Vagina (tissue), 2 donors: ENCODE measurements at places on chromosomes 3 and 15. TPM values are rescaled to one million over a fixed set of nuclear protein-coding genes. Genes with fewer than 3 reads are reported as not detected.

DNA sequence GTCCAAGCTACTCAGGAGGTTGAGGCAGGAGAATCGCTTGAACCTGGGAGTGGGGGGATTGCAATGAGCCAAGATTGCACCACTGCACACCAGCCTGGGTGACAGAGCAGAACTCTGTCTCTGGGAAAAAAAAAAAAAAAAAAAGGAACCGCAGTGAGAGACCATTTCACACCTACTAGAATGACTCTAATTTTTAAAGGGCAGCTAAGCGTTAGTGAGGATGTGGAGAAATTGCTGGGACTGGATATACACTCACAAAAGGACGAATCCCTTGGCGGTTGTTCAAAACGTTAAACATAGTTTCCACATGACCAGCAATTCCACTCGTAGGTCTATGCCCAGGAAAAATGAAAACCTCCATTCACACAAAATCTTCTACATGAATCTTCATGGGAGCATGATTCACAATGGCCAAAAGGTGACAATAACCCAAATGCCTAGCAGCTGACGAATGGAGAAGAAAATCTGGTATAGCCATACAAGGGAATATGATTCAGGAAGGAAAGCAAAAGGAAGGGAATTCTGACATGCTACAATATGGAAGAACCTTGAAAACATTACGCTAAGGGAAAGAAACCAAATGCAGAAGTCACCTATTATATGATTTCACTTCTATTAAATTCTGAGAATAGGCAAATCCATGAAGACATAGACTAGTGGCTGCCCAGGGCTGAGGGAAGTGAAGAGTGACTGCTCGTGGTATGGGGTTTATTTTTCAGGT is 127.0 kb downstream of the CHSY1 start:
- no peaks in the 10 kb centered on the region for H3K36me3 ChIP-seq
- H3K4me1 ChIP-seq, result peaks cover 40% of the 10 kb centered on the region
- H3K27me3 ChIP-seq, result no peaks in the 10 kb centered on the region
- no peak overlapping the region for H3K27ac ChIP-seq

DNA sequence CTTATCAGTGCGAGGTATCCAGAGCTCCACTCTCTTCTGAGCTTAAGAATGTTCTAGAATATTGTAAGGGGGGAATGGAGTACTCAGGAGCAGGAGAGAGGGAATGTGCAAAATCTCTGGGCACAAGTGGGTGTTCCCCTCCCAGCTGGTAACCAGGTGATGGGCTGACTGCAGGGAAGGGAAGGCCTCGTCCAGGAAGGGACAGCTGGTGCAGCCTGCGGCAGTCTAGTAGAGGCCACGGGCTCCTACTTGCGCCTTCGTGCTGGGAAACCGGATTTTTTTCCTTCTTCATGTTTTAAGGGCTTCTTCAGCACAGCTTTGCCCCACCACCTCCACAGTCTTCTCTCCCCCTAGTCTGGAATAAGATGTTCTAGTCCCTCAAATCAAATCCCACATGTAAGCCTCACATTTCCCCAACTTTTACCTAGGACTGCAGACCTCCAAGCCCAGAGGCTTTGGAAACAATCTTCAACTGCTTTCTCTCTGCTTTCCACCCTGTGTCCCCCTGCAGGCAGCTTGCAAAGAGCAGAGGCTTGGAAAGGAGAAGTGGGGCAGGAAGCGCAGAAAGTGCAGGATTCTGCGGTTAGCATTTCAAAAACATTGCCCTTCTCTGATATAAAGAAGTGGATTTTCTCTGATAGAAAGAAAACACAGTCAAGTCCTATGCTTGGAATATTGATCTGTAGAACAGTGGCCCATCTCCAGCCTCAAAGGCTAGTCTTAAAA is 11.9 kb upstream of the CGNL1 start:
- H3K4me1 ChIP-seq, result no peaks in the 10 kb centered on the region
- H3K27me3 ChIP-seq, result no peaks in the 10 kb centered on the region
- no peak overlapping the region for H3K4me3 ChIP-seq
- DNase-seq, result no peak
- no peak overlapping the region for H3K27ac ChIP-seq

DNA sequence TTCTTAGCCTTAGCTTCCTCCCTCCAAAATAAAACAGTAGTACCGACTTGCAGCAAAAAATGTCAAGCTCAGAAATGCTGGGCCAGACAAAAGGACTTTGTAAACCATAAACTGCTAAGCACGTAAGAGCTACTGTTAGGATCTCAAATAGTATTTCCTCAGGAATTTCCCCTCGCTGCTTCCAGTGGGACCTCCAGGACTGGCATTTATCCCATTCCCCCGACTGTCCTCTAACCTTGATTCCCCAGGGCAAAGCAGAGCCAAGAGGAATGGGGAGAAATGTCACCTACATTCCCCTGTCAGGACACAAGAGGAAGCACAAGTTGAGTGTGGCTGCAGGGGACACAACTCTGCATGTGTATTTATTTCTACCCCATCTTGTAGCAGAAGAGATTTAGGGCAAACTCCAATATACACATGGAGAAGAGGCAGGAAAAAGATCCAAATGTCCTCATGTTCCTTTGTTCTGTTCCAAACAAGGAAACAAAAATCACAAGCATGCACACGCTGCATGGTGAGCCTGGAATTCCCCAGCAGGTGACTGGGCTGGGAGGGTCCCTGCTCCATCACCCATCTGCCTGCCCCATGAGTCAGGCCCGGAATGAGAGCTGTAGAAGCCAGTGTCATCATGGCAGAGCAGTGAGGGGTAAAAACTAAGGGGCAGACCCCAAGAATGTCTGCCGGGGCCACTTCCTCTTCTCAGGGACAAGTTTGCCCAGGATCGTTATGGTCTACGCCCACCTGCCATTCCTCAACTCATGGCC is 4.2 kb downstream of the STOML1 start:
- H3K36me3 ChIP-seq, result no peaks in the 10 kb centered on the region
- no peaks in the 10 kb centered on the region for H3K27me3 ChIP-seq
- peaks cover 88% of the 10 kb centered on the region for H3K4me1 ChIP-seq
- DNase-seq, result no peak
- H3K4me3 ChIP-seq, result no peak overlapping the region

GRCh38 chr3:10774825-10775224 is 41.2 kb upstream of the SLC6A11 start:
- H3K36me3 ChIP-seq, result no peaks in the 10 kb centered on the region
- no peak overlapping the region for H3K27ac ChIP-seq
- H3K4me1 ChIP-seq, result no peaks in the 10 kb centered on the region
- H3K4me3 ChIP-seq, result no peak overlapping the region
- DNase-seq, result no peak
- no peaks in the 10 kb centered on the region for H3K27me3 ChIP-seq

- DNase-seq, result no peak
- H3K36me3 ChIP-seq, result no peaks in the 10 kb centered on the region
- H3K27me3 ChIP-seq, result no peaks in the 10 kb centered on the region
- no peak overlapping the region for H3K4me3 ChIP-seq
Measured at GRCh38 chr3:122063908-122064307, 8.7 kb downstream of the CD86 start.

DNA sequence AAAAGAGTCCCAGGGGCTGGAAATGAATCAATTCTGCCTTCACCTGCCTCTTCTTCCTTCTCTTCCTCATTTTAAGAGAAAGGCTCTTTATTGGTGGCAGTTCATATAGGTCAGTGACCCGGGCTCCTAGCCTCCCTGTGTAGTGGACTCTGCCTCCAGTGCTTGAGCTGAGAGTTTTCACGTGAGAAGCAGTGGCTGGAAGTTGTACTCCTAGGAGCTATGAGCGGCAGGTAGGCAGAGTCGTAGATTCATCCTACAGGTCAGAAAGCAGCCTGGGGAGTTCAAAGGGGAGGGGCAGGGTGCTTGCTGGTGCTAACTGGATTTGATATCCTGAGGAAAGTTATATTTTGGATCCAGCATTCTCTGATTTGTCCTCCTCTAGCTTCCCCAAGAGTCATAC is 101.1 kb downstream of the RPLP1 start:
- no peaks in the 10 kb centered on the region for H3K36me3 ChIP-seq
- no peak for DNase-seq
- peaks cover 14% of the 10 kb centered on the region for H3K4me1 ChIP-seq
- no peak overlapping the region for H3K27ac ChIP-seq
- no peaks in the 10 kb centered on the region for H3K27me3 ChIP-seq

The ECT2 gene
- 6.4 TPM for total RNA-seq

The SV2B gene
- 3.2 TPM for total RNA-seq

The GOLGA6L4 gene
- total RNA-seq, result 5.9 TPM

DNA sequence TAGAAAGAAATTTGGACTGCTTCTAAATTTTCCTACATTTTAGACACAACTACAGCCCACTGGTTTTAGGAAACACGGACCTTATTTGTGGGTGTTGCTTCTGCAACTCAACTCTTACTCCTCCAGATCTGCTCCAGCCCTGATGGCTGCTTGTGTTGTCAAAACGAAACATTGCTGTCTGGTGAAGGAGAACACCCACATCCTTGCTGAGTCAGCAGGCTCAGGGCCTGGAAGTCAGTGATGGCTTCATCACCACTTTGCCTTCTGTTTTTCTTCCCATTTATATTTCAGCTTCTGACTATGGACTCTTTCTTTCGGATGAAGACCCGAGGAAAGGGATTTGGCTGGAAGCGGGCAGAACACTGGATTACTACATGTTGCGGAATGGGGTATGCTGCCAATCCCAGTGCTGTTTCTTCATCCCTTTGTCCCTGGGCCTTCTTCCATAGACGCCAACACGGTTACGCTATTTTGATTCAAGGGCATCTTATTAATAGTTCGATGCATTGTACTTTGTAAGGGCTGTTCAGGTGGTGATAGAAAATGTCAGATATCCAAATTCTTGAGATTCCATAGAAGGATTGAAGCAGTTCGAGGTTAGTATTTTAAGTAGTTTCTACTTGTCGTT is 392.6 kb upstream of the TPM1 start:
- H3K4me3 ChIP-seq, result no peak overlapping the region
- DNase-seq, result no peak
- peaks cover 11% of the 10 kb centered on the region for H3K36me3 ChIP-seq

DNA sequence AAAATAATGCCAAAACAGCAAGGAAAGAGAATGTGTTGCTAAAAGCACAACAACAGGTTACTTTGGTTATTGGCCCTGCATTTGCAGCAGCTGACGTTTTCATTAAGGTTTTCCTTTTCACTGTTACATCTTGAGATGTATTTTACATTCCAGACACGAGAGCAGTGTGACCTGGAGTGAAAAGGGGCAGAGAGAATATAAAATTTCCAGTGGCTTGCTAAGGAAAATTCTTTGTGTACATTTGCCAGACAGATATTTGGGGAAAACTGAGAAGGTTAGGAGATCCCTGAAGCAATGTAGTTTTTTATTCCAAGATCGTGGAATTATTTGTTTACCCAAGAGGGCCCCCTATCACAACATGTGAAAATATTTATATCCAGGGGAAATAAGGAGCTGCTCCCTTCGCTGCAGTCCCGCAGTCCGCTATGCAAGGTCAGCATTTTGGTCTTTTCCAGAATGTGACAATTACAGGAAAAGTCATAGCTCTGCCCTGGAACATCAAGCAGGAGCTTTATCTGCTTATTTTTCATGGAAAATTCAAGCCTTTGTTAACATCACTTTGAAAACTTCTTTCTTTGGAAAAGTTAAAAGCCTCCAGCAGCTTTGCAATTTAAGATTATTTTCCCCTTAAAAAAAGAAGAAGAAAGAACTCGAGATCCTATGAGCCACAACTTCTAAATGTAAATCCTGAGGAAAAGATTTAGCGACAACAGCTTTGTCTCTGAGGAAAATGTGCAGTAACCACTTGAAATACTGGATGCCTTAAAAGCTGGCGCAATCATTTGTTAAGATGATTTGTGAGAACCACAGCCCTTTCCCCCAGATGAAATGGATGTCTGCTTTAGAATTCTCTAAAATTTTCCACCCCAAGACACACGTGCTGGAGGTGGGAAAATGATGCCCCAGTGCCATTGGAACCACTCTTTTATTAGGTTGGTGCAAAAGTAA is 256.4 kb upstream of the TPM1 start:
- no peak for DNase-seq
- H3K4me3 ChIP-seq, result no peak overlapping the region
- H3K36me3 ChIP-seq, result no peaks in the 10 kb centered on the region
- H3K27me3 ChIP-seq, result no peaks in the 10 kb centered on the region

DNA sequence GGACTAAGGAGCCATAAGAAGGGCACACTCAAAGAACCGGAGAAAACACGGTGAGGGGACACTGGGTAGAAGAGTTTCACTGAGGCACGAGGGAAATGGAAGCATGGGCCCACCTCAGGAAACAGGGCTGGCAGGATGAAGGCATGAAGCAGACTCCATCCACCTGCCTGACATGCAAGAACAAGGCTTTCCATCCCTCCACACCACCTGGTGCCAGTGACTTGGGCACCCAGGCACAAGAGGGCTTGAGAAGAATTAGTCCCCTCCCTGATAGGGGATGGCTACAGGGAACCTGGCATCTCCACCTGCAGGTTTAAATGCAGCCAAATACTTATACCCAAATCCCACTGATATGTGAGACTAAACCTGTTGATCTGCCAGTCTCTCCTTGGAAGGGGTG is 38.9 kb upstream of the PPP2R3A start:
- peaks cover 26% of the 10 kb centered on the region for H3K4me1 ChIP-seq
- H3K36me3 ChIP-seq, result no peaks in the 10 kb centered on the region
- H3K27ac ChIP-seq, result no peak overlapping the region
- H3K4me3 ChIP-seq, result no peak overlapping the region

- no peak overlapping the region for H3K4me3 ChIP-seq
- no peaks in the 10 kb centered on the region for H3K4me1 ChIP-seq
- no peaks in the 10 kb centered on the region for H3K36me3 ChIP-seq
- no peak for DNase-seq
Measured at GRCh38 chr3:161406594-161407555, 35.6 kb upstream of the SPTSSB start.

- H3K4me1 ChIP-seq, result peaks cover 7% of the 10 kb centered on the region
- H3K4me3 ChIP-seq, result no peak overlapping the region
- DNase-seq, result peak; percentile 14
- no peaks in the 10 kb centered on the region for H3K36me3 ChIP-seq
Measured at GRCh38 chr15:88450125-88450798, 16.9 kb downstream of the MRPL46 start.

GRCh38 chr3:105399062-105399461 is 32.4 kb downstream of the ALCAM start:
- no peak for DNase-seq
- H3K4me1 ChIP-seq, result no peaks in the 10 kb centered on the region
- H3K4me3 ChIP-seq, result no peak overlapping the region
- H3K27ac ChIP-seq, result no peak overlapping the region
- H3K27me3 ChIP-seq, result no peaks in the 10 kb centered on the region

DNA sequence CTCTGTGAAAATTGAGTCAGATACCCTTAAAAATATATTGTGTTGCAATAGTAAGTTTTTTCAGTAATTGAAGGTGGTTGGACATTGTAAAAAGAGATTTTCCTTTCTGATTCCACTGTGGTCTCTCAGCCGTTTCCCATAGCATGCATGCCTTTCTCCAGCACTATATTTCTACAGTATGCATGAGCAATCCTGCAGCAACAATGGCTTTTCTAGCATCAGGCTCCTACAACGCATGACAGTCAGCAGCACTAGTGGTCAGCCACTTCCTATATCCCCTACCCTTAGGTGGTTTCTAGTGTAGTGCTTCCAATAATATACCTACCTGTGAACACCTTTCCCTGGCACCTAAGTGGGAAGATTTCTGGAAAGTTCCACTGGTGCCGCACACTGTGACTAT is 55.4 kb upstream of the SNRPN start:
- H3K27ac ChIP-seq, result no peak overlapping the region
- no peaks in the 10 kb centered on the region for H3K4me1 ChIP-seq
- no peaks in the 10 kb centered on the region for H3K27me3 ChIP-seq
